Upper lobe of left lung (tissue), 6 donors: ENCODE measurements at places on chromosomes 5 and 9. TPM values are rescaled to one million over a fixed set of nuclear protein-coding genes. Genes with fewer than 3 reads are reported as not detected.

- H3K4me3 ChIP-seq: no peak overlapping the region
- H3K27ac ChIP-seq: no peak overlapping the region
- H3K36me3 ChIP-seq: no peaks in the 10 kb centered on the region
Measured at GRCh38 chr9:16623989-16624743, 246.3 kb downstream of the BNC2 start.

DNA sequence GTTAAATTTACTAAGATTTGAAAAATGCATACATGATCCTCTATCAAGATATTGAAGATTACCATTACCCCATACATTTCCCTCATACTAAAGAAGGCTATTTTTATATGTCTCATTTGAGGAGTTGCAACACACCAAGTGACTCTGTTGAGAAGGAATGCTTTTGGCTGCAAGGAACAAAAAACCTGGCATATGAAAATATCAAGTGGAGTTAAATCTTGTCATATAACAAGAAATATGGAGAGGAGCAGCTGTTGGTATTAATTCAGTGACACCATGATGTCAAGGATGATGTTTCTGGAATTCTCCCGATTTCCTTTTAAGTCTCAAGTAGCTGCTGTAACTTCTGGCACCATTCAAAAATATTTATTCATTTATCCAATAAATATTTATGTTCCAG, 193.8 kb downstream of the CSNK1G3 start:
- no peaks in the 10 kb centered on the region for H3K27me3 ChIP-seq
- no peak overlapping the region for H3K27ac ChIP-seq
- no peak overlapping the region for H3K4me3 ChIP-seq
- no peaks in the 10 kb centered on the region for H3K4me1 ChIP-seq
- no peaks in the 10 kb centered on the region for H3K36me3 ChIP-seq

DNA sequence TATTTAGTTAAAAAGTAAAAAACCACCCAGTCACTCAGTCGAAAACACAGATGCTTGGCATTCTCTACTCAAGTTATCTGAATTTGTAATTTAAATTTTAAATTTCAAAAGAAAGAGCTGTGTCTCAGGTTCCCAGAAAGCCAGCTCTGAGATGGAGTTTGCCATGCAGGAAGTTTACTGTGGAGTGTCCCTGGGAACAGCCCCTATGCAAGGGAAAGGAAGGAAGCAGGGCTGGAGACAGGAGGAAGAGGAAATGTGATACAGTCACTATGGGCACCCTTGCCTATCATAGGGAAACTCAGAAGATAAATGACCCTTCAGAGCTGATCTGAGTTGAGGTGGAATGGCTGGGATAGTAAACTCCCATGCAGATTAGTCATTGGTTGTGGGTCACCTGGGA, 408.8 kb upstream of the ACTBL2 start:
- H3K27ac ChIP-seq: no peak overlapping the region
- peaks cover 5% of the 10 kb centered on the region for H3K4me1 ChIP-seq
- DNase-seq: no peak
- H3K36me3 ChIP-seq: no peaks in the 10 kb centered on the region
- H3K4me3 ChIP-seq: no peak overlapping the region

DNA sequence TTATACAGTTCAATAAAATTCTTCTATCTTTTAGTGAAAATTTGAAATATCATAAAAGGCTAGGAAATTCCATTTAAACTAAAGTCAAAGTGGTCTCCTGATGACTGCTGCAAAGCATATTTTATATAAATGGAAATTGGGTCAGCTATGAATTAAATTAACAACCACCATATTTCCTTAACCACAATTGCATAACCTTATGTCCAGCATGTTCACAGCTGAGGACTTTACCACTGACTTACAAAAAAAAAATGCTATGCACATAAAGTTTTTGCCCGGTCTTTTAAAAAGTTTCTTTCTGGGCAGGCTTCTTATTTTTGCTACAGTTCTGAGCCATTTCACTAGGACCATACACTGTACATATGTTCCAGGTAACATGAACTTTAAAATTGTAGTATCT, 208.6 kb upstream of the RGMB start:
- no peaks in the 10 kb centered on the region for H3K36me3 ChIP-seq
- no peak overlapping the region for H3K27ac ChIP-seq
- DNase-seq: no peak
- H3K27me3 ChIP-seq: no peaks in the 10 kb centered on the region
- no peak overlapping the region for H3K4me3 ChIP-seq

- no peak overlapping the region for H3K27ac ChIP-seq
- H3K4me3 ChIP-seq: no peak overlapping the region
- H3K27me3 ChIP-seq: no peaks in the 10 kb centered on the region
- no peaks in the 10 kb centered on the region for H3K4me1 ChIP-seq
- H3K36me3 ChIP-seq: no peaks in the 10 kb centered on the region
- DNase-seq: no peak
Measured at GRCh38 chr9:71326360-71326759, 204.9 kb upstream of the TRPM3 start.

The TAF11L6 gene
- total RNA-seq: not detected

The EGFLAM gene
- not detected for total RNA-seq

The PDGFRB gene
- 68.7 TPM for total RNA-seq
